ENCODE measurements at places on chromosomes 4 and X.

DNA sequence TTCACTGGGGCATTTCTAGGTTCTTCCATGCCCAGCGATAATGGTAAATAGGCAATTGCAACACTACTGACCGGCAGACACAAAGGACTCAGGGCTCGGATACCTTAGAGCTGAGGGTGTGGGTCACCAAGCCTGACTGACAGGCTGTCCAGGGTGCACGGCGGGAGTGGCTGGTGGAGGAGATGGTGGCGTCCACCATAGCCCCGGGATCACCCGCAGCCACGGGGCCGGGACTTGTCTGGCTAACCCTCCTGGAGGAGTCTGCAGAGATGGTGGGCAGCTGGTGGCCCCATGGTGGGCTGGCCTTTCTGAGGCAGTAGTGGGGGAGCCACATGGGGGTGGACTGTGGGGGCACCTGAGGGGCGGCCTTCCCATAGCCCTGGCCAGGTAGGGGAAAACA is 11.7 kb upstream of the ABLIM2 start:
- DNase-seq, result no peak

- no peak for DNase-seq
These were observed 101.9 kb upstream of the SFRP2 start for GRCh38 chr4:153890761-153891160.

DNA sequence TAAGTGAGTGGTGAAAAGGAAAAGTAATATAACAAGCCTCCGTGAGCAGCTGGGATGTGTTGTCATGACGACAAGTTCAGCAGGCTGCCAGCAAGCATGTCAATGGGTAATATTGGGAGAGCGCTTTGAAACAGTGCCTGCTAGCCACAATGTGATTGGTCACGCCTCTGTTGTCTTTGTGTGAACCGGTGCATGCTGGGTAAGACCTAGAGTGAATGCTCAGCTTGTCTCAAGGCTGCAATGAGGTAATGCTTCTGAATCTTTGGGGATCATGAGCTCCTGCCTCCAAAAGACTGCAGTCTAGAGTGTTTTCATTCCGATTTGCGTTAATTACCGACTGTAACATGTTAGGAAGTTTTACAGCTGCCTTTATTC is 54.9 kb downstream of the STOX2 start:
- no peak for DNase-seq

- no peak for DNase-seq
These were observed 85.2 kb downstream of the AASDH start for GRCh38 chr4:56301997-56302496.

- no peak for DNase-seq
These were observed 2.2 kb upstream of the MID2 start for GRCh38 chrX:107823456-107823855.

DNA sequence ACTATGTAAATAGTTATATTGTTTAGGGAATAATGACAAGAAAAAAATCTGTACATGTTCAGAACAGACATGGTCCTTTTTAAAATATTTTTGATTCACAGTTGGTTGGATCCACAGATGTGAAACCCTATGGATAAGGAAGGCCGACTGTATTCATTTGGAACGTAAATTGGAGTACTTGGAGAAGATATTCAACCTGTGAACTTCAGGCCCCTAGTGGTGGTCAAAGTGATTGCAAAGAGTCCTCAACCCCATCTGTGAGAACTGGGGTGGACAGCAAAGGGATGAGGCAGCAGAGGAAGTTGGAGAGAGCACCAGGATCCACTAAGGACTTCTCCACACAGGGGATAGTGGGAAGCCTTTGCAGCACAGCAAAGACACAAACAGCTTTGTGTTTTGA is 6.2 kb upstream of the CXCL13 start:
- peak; percentile 31 for DNase-seq

- DNase-seq, result no peak
These were observed 7.7 kb upstream of the ZNF81 start for GRCh38 chrX:47828984-47829383.

DNA sequence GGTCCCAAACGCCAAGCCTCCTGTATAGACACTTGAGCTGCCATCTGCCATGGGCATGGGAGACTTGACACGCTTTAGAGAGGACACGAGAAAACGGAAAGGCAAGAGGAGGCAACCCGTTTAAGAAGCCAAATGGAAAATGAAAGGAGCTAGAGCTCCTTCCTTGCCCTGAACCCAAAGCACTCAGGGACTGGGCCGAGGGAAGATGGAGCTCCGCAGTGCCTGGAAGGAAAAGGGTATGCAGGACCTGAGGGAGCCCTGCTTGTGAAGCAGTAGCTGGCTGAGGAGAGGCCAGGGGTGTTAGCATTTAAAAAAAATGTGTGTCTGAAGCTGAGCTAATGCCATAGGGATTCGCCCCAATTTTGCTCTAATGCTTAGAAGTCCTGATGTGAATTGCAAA is 15.1 kb downstream of the MCF2 start:
- no peak for DNase-seq

DNA sequence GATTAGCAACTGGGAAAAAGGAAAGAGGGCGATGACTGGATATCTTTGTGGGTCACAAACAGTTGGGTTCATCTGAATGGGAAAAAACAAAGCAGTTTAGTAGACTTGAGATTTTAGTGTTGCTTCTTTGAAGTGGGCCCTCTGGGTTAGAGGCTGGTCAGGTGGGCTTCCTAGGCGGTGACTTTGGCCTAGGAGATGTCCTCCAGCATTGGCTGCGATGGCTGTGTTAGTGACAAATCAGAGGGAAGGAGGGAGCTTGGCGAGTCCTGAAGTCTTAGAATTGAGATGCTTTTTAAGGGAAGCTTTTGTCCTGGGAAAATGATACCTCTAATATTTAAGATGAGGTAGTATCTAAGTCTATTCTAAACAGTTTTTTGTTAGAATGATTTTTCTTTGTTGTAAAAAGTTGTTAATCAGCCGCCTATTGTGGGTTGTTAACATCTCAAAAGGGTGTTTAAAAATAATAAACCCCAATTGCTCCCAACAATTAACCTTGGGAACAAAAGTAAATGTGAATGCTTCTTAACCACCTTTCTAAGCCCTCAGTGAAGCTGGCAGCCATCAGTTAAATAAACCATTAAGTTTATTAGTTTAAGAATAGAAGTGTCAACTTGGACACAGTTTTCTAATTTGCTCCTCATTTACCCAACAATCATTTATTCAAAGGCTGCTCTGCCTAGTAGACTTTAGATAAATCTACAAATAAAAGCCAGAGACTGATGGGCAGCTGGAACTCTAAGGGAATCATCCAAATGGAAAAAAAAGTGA is 31.7 kb downstream of the DLG3 start:
- no peak for DNase-seq

GRCh38 chrX:148588649-148589310 is 88.4 kb downstream of the AFF2 start:
- DNase-seq, result no peak

GRCh38 chr4:107380190-107380589 is 339.8 kb downstream of the PAPSS1 start:
- DNase-seq, result no peak

Measured in hematopoietic multipotent progenitor cell (in vitro differentiated cells).